ENCODE measurements at places on chromosomes 2 and 18. TPM values are rescaled to one million over a fixed set of nuclear protein-coding genes. Genes with fewer than 3 reads are reported as not detected.

Gene DNAH6
- total RNA-seq, result under 0.01 TPM

Gene DTNB
- 3.6 TPM for total RNA-seq

Gene CHST10
- total RNA-seq, result 8.3 TPM

- no peak for DNase-seq
Measured at GRCh38 chr2:147712051-147712450, 132.8 kb upstream of the ACVR2A start.

DNA sequence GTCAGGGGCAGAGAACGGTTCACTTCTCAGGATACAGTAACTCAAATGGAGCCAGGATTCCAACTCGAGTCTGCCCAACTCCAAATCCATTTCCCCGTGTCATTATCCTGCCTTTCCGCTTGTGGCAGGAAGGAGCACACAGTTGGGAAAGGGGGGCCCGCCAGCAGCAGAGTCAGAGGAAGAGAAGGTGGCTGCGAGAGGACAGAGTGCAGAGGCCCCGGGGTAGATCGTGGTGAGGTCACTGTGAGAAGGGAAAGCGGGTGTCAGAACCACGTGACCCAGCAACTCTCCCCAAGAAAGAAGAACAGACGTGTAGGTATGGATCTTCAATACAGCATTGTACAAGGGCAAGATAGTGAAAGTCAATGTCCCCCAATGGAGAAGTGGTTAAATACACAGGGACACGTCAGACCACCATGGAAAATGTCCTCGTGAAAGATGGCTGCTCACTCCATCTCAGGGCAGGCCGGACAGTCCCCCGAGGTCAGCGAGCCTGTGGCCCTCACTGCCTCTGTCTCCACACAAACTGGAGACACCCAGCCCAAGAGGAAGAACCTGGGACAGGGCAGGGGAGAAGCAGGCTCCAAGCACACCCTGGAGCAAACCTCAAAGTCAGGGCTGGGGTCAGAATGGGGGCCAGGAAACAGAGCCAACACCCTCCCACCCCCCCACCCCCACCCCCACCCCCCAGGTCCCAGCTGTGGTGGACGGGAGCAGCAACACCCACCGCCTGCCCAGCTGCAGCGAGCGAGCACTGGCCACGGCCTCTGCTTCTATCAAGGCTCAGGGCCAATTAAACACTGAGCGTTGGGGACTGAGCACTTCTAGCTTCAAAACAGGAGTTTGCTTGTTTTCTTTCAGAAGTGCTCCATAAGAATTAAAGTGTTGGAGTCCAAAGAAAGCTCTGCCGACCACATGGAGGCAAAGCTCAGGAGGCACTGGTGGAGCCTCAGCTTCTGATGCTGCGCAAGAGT, 92.7 kb downstream of the EIPR1 start:
- DNase-seq, result no peak

Measured in IMR-90 (cell line).